ENCODE measurements at places on chromosomes 7 and 10. TPM values are rescaled to one million over a fixed set of nuclear protein-coding genes. Genes with fewer than 3 reads are reported as not detected.

DNA sequence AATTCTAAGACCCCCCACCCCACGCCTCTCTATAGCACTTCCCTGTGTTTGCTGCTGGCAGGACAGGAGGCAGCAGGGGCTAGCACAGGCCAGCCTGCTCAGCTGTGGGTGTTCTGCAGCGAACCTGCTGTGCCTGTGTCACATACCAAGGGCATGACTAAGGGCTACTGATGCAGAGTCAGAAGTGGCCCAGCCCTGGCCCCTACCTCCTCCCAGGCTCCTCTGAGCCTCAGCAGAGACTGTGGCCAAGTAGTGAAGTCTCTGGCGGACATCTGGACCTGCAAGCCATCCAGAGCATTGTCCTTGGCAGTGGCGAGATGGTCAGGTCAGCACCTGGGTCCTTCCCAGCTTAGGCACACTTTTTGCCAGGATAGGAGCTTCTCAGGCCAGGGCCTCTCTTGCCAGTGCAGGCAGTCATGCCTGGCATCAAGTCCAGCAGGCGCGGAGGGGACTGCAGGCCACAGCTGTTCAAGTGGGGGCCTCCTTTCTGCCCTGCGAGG, 116.3 kb upstream of the RET start:
- no peak overlapping the region for H3K4me3 ChIP-seq
- DNase-seq = no peak
- peaks cover 10% of the 10 kb centered on the region for H3K27me3 ChIP-seq
- H3K36me3 ChIP-seq = no peaks in the 10 kb centered on the region
- H3K27ac ChIP-seq = no peak overlapping the region
- no peaks in the 10 kb centered on the region for H3K4me1 ChIP-seq

DNA sequence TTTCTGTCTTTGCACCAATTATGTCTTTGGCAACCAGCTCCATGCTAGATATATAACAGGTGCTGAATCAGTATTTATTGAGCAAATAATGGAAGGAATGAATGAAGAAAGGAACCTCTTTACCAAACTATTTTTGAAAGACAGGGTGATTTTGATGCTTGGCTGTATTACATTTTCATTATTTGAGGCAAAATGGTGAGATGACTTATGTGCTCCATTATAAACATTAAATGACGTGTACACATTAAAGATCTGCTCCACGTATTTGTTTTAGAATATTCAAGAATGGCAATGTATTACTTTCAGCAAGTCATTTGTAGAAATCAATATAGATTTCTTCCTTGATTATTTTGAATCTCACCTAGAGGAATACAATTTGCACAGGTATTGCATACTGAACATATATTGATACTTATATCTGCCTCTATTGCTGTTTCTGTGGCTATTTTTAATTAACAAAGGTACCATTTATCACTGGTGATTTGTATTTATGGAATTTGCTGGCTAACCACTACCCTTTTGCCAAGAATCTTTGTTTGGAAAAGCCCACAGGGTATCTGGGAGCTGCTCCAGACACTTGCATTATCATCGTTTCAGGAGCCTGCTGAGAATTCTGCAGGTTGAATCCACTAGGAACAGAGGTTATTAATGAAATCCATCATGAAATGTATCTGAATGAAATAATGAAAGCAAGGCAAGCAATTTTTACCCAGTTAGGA, 92.2 kb downstream of the SEMA3C start:
- H3K27ac ChIP-seq = no peak overlapping the region
- H3K27me3 ChIP-seq = no peaks in the 10 kb centered on the region
- no peaks in the 10 kb centered on the region for H3K36me3 ChIP-seq
- no peak overlapping the region for H3K4me3 ChIP-seq
- DNase-seq = no peak

Gene DYDC2
- total RNA-seq = not detected

DNA sequence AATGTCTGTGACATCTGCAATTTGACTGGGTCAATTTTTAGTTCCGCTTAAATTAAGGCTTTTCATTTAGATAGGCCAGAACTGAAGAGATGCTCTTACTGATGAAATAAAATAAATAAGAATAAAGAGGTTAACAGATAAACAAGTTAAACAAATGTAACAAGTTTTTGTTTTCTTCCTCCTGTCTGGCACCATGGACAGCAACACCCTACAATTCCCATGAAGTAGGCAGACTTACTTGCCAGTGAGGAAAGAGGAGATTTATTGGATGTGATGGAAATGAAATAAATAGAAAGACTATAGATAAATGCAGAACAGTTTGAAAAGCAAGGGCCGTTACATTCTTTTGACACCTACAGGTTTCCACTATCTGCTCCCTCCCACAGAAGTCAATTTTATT, 118.5 kb downstream of the AMPH start:
- DNase-seq = no peak
- H3K27ac ChIP-seq = no peak overlapping the region
- no peaks in the 10 kb centered on the region for H3K27me3 ChIP-seq
- H3K4me1 ChIP-seq = no peaks in the 10 kb centered on the region
- no peak overlapping the region for H3K4me3 ChIP-seq

GRCh38 chr7:87878208-87878735, 2.0 kb downstream of the DBF4 start:
- H3K27ac ChIP-seq = peak overlapping the region; percentile 48
- H3K36me3 ChIP-seq = peaks cover 54% of the 10 kb centered on the region
- H3K4me3 ChIP-seq = peak overlapping the region; percentile 77
- DNase-seq = no peak

- DNase-seq = no peak
- H3K36me3 ChIP-seq = no peaks in the 10 kb centered on the region
- no peak overlapping the region for H3K4me3 ChIP-seq
Observed at GRCh38 chr10:43796781-43797180, 148.1 kb upstream of the ZNF32 start.

Gene LYZL2
- total RNA-seq = not detected

DNA sequence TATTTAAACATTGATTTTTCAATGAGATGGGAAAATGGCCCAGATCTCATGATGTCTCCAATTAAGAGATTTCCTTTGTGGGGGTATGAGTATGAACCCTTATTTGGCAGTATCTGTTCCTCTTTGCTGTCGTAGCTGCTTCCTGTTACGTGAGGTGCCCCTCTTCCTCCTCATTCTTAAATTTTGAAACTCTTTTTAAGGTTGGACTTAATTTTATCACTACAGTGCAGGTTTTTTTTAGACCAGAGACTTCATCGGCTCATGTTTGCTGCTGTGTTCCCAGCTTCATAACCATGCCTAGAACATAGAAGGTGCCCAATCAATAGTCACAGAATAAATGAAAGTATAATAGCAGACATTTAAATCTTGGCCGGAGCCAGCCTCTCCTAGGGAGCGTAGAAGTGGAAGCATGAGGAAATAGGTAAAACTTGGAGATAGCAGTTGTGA, 2.4 kb downstream of the MIOS start:
- H3K4me1 ChIP-seq = peaks cover 41% of the 10 kb centered on the region
- peak overlapping the region; percentile 79 for H3K4me3 ChIP-seq
- H3K27me3 ChIP-seq = no peaks in the 10 kb centered on the region
- H3K36me3 ChIP-seq = peaks cover 43% of the 10 kb centered on the region

DNA sequence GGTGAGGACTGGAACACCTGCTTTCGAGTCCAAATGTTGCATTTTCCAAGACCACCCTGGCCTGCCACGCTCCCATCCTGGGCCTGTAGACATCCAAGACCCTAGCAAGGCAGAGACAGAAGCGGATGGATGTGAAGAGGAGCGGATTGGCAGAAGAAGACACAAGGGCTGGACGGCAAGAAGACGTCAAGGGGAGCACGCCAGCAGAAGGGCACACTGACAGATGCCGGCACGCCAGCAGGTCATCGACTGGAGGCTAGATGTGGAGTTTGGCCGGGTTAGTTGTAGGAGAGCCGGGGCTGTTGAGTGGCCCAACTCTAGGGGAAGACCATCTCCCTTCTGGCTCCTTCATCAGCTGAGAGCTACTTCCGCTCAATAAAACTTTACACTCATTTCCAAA, 251.6 kb downstream of the ZWINT start:
- H3K27ac ChIP-seq = no peak overlapping the region
- no peak overlapping the region for H3K4me3 ChIP-seq
- no peak for DNase-seq

Gene AKR1C1
- 0.89 TPM for total RNA-seq

DNA sequence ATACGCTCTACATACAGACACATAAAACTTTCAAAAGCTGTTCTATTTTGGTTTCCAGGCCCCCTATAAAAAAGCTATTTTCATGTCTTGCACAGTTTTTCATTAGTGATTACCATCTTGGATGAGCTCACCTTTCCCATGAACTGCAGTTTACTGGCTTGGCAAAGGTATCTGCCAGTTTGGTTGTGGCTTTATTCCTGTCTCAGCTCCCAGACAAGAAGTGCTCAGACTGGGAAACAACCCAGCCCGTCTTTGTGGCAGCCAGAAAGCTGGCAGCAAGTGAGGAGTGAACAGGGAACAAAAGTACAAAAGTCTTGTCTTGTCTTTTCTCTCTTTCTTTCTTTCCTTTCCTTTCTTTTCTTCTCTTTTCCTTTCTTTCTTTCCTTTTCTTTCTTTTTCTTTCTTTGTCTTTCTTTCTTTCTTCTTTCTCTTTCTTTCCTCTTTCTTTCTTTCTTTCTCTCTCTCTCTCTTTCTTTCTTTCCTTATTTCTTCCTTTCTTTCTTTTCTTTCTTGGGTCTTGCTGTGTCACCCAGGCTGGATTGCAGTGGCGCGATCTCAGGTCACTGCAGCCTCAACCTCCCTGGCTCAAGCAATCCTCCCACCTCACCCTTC, 138.8 kb downstream of the CFAP58 start:
- no peaks in the 10 kb centered on the region for H3K27me3 ChIP-seq
- H3K4me1 ChIP-seq = no peaks in the 10 kb centered on the region
- DNase-seq = no peak
- H3K4me3 ChIP-seq = no peak overlapping the region
- no peak overlapping the region for H3K27ac ChIP-seq
- no peaks in the 10 kb centered on the region for H3K36me3 ChIP-seq

Gene INHBA
- total RNA-seq = not detected

GRCh38 chr7:34417781-34418180, 240.2 kb upstream of the NPSR1 start:
- H3K4me3 ChIP-seq = no peak overlapping the region
- no peak overlapping the region for H3K27ac ChIP-seq
- DNase-seq = no peak
- H3K4me1 ChIP-seq = no peaks in the 10 kb centered on the region

Gene FAS
- total RNA-seq = 62.3 TPM

GRCh38 chr7:47496056-47496665, 85.8 kb downstream of the TNS3 start:
- no peak for DNase-seq
- no peaks in the 10 kb centered on the region for H3K4me1 ChIP-seq
- H3K36me3 ChIP-seq = no peaks in the 10 kb centered on the region
- H3K27me3 ChIP-seq = peaks cover 8% of the 10 kb centered on the region

- peaks cover 10% of the 10 kb centered on the region for H3K27me3 ChIP-seq
- H3K36me3 ChIP-seq = no peaks in the 10 kb centered on the region
- H3K4me3 ChIP-seq = no peak overlapping the region
- DNase-seq = no peak
- H3K27ac ChIP-seq = no peak overlapping the region
- no peaks in the 10 kb centered on the region for H3K4me1 ChIP-seq
Observed at GRCh38 chr10:107919626-107920235, 755.2 kb upstream of the SORCS1 start.

DNA sequence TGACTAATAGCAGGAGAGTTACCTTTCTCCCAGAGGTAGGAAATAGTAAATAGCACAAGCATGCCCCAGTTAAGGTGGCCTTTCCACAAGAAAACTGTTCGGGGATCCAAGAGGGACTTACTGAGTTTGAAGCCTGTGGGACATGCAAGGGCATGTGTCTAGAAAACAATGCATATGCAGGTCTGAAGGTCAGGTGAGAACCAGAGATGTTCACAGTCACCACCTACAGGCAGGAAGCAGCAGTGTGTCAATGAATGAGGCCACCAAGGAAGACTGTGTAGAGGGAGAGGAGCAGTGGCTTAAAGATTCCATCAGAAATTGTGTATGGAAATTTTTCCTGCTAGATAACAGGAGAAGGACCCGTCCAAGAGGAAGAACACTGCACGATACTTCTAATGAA, 66.0 kb downstream of the CALD1 start:
- no peak for DNase-seq
- H3K36me3 ChIP-seq = peaks cover 3% of the 10 kb centered on the region
- peaks cover 16% of the 10 kb centered on the region for H3K4me1 ChIP-seq
- no peak overlapping the region for H3K4me3 ChIP-seq
- H3K27me3 ChIP-seq = no peaks in the 10 kb centered on the region

Gene CTAGE6
- total RNA-seq = 0.42 TPM

Gene ZNRF2
- 16.8 TPM for total RNA-seq

DNA sequence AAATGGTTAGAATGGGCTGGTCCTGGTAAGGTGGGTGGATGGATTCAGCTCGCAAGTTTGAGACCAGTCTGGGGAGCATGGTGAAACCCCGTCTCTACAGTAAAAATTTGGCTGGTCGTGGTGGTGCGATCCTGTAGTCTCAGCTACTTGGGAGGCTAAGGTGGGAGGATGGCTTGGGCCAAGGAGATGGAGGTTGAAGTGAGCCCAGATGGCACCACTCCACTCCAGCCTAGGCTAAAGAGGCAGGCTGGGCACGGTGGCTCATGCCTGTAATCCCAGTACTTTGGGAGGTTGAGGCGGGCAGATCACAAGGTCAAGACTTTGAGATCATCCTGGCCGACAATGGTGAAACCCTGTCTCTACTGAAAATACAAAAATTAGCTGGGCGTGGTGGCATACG, 15.3 kb downstream of the IFT22 start:
- H3K36me3 ChIP-seq = peaks cover 18% of the 10 kb centered on the region
- DNase-seq = no peak
- peaks cover 3% of the 10 kb centered on the region for H3K4me1 ChIP-seq

Gene PLCE1
- 0.02 TPM for total RNA-seq

GRCh38 chr10:119940487-119940886, 48.0 kb downstream of the SEC23IP start:
- H3K36me3 ChIP-seq = peaks cover 35% of the 10 kb centered on the region
- no peak overlapping the region for H3K4me3 ChIP-seq
- no peak for DNase-seq
- H3K27me3 ChIP-seq = no peaks in the 10 kb centered on the region
- peaks cover 7% of the 10 kb centered on the region for H3K4me1 ChIP-seq

GRCh38 chr7:137937202-137937560, 64.7 kb downstream of the CREB3L2 start:
- H3K36me3 ChIP-seq = peaks cover 24% of the 10 kb centered on the region
- H3K4me3 ChIP-seq = no peak overlapping the region
- peaks cover 31% of the 10 kb centered on the region for H3K4me1 ChIP-seq
- DNase-seq = no peak

DNA sequence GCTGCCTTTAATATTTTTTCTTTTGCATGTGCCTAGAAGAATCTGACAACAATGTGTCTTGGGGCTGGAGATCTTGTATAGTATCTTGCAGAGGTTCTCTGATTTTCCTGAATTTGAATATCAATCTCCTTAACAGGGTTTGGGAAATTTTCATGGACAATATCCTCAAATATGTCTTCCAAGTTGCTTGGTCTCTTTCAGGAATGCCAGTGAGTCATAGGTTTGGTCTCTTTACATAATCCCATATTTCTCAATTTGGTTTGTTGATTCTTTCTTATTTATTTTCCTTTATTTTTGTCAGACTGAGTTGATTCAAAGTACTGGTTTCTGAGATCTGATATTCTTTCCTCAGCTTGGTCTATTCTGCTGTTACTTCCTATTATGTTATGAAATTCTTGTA, 208.7 kb upstream of the GLI3 start:
- no peaks in the 10 kb centered on the region for H3K4me1 ChIP-seq
- no peaks in the 10 kb centered on the region for H3K36me3 ChIP-seq
- H3K27me3 ChIP-seq = no peaks in the 10 kb centered on the region
- no peak overlapping the region for H3K4me3 ChIP-seq
- no peak for DNase-seq

- no peak overlapping the region for H3K27ac ChIP-seq
- no peak overlapping the region for H3K4me3 ChIP-seq
- H3K36me3 ChIP-seq = no peaks in the 10 kb centered on the region
Observed at GRCh38 chr7:2817456-2817855, 26.7 kb downstream of the GNA12 start.

All from activated CD4-positive, alpha-beta T cell treated with anti-CD3 and anti-CD28 coated beads, Interleukin-2, amount 10 ng/mL, durations not matched to agents 7 days and 5 days (primary cell).